ENCODE measurements at places on chromosomes 3 and 15.
A peak's percentile ranks its signal among the peaks of the same experiment; 100 is the strongest.

GRCh38 chr3:112115161-112115739, 17.8 kb downstream of the GCSAM start:
- peaks cover 13% of the 10 kb centered on the region for H3K36me3 ChIP-seq
- H3K4me3 ChIP-seq = no peak overlapping the region
- H3K4me1 ChIP-seq = peaks cover 38% of the 10 kb centered on the region

GRCh38 chr3:141526709-141527108, 39.9 kb downstream of the RASA2 start:
- DNase-seq = no peak
- peaks cover 5% of the 10 kb centered on the region for H3K36me3 ChIP-seq
- H3K4me1 ChIP-seq = peaks cover 67% of the 10 kb centered on the region
- H3K4me3 ChIP-seq = peak overlapping the region; percentile 7

GRCh38 chr3:42213417-42213816, 52.6 kb downstream of the CCK start:
- no peak for DNase-seq
- peaks cover 35% of the 10 kb centered on the region for H3K36me3 ChIP-seq
- no peak overlapping the region for H3K4me3 ChIP-seq

- no peaks in the 10 kb centered on the region for H3K27me3 ChIP-seq
- H3K4me1 ChIP-seq = peaks cover 7% of the 10 kb centered on the region
- no peak overlapping the region for H3K27ac ChIP-seq
Observed at GRCh38 chr3:112793326-112794081, 53.2 kb downstream of the CD200R1L start.

- no peaks in the 10 kb centered on the region for H3K36me3 ChIP-seq
- no peaks in the 10 kb centered on the region for H3K27me3 ChIP-seq
- no peaks in the 10 kb centered on the region for H3K4me1 ChIP-seq
- H3K4me3 ChIP-seq = no peak overlapping the region
- DNase-seq = no peak
- H3K27ac ChIP-seq = no peak overlapping the region
Observed at GRCh38 chr15:67720556-67721175, 104.6 kb upstream of the SKOR1 start.

GRCh38 chr3:158775426-158776410, 26.1 kb upstream of the MFSD1 start:
- H3K4me1 ChIP-seq = peaks cover 26% of the 10 kb centered on the region
- H3K27ac ChIP-seq = no peak overlapping the region
- peaks cover 6% of the 10 kb centered on the region for H3K27me3 ChIP-seq
- no peak for DNase-seq
- peak overlapping the region; percentile 40 for H3K4me3 ChIP-seq

GRCh38 chr15:53658255-53658654, 101.2 kb downstream of the WDR72 start:
- H3K27ac ChIP-seq = no peak overlapping the region
- H3K4me3 ChIP-seq = no peak overlapping the region
- no peaks in the 10 kb centered on the region for H3K36me3 ChIP-seq
- no peaks in the 10 kb centered on the region for H3K4me1 ChIP-seq

GRCh38 chr3:107062310-107062709, 314.9 kb upstream of the CCDC54 start:
- no peaks in the 10 kb centered on the region for H3K36me3 ChIP-seq
- H3K27me3 ChIP-seq = peaks cover 3% of the 10 kb centered on the region
- H3K27ac ChIP-seq = no peak overlapping the region
- H3K4me1 ChIP-seq = peaks cover 24% of the 10 kb centered on the region
- H3K4me3 ChIP-seq = no peak overlapping the region
- no peak for DNase-seq

DNA sequence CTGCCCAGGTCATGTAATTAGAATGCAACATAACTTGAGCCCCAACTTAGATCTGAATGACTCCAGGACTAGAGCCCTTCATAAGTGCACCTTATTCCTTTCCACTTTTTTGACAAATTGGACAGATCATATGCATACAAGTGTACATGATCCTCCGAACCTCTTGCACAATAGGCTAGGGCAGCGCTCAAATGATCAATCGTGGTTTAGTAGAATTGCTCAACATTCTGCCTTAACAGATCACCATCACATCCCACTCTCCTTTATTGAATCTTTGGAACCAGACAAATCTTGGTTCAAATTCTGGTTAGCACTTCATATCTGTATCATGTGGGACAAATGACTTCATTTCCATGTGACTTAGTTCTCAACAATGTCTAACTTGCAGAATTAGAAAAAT, 106.8 kb upstream of the CDIN1 start:
- no peak for DNase-seq
- H3K36me3 ChIP-seq = no peaks in the 10 kb centered on the region
- H3K27me3 ChIP-seq = no peaks in the 10 kb centered on the region
- no peaks in the 10 kb centered on the region for H3K4me1 ChIP-seq
- no peak overlapping the region for H3K4me3 ChIP-seq

DNA sequence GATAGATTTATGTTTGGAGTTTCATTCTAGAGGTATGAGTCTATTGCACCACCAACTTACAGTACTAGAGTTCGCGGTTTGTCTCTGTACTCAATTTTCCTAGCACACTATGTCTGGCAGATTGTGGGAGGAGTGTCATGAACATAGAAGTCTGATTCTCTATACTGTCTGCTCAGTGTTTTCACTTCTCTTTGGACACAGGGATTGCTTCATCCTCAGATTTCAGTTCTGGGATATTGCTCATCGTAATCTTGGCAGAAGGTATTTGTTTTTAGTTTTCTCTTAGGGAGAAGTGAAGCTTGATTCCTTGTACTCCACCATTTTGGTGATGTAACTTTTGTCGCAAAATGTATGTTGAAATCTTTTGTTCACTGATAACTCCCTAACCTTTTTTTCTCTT, 27.8 kb upstream of the AZI2 start:
- H3K36me3 ChIP-seq = no peaks in the 10 kb centered on the region
- H3K4me3 ChIP-seq = no peak overlapping the region
- peaks cover 2% of the 10 kb centered on the region for H3K27me3 ChIP-seq
- no peaks in the 10 kb centered on the region for H3K4me1 ChIP-seq
- no peak overlapping the region for H3K27ac ChIP-seq

DNA sequence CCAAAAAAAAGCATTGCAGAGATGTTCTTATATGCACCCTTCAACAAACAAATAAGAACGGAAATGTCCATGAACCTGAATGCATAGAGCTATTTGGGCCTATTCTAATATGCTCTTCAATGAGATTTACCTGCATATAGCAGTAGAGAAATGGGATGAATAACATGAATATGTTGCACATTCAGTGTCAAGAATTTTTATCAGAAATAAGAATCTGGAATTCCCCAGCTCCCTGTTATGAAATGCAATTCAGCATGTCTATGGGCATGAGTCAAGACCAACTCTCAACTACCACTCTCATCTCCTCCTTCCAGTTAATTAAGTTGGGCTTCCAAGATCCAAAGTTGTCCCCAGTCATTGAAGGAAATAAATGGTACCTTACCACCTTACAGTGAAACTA, 133.7 kb upstream of the ALCAM start:
- H3K27ac ChIP-seq = no peak overlapping the region
- H3K27me3 ChIP-seq = no peaks in the 10 kb centered on the region
- peaks cover 6% of the 10 kb centered on the region for H3K4me1 ChIP-seq
- no peaks in the 10 kb centered on the region for H3K36me3 ChIP-seq
- H3K4me3 ChIP-seq = no peak overlapping the region
- no peak for DNase-seq

DNA sequence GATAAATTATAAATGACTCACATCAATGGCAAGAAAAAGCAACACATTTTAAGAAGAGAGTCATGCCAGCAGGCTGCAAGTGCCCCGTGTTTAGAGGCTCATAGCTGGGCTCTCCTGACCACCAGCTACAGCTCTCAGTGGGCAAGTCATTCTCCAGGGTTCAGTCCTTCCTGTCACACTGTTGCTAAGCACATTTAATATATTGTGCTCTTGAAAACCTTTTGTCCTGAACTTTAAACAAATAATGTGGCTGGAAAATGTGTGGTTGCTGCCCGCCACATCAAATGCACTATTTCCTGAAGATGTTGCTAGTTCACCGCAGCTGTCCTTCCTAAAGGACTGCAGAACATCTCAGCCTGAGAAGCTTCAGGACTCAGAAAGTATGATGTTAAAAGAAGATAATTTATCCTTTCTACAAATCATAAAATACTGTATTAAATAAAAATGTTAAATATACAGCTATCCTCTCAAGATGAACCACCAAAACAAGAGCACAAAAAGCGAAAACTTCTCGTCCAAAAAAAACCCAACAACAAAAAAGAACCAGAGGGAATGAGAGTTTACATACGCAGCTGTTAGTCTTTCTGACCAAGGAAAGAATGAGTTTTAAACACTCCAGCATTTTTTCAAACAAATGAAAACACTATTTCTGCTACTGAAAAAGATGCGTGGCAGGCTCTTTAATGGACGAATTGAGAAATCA, 951 bp downstream of the TARS3 start:
- peak overlapping the region; percentile 40 for H3K27ac ChIP-seq
- H3K27me3 ChIP-seq = peaks cover 4% of the 10 kb centered on the region
- peak overlapping the region; percentile 88 for H3K4me3 ChIP-seq
- no peak for DNase-seq
- H3K36me3 ChIP-seq = peaks cover 7% of the 10 kb centered on the region
- H3K4me1 ChIP-seq = no peaks in the 10 kb centered on the region

DNA sequence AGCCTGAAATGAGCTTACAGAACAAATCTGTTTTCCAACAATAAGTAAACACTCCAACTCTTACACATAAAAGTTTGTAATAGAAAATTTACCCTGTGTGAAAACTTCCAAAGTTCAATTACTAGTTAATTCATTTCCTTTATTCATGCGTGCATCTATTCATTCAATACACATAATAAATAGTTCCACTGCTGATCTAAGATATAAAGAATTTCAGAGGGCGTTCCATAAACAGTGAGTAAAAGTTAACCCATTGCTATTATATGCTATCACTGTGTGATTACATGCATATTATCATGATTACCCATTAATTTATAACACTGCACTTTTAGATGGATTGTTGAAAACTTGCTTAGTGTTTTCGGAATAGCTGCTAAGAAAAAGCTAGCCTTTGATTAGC, 36.2 kb upstream of the CFAP20DC start:
- H3K36me3 ChIP-seq = no peaks in the 10 kb centered on the region
- H3K4me3 ChIP-seq = no peak overlapping the region
- H3K27ac ChIP-seq = no peak overlapping the region
- no peak for DNase-seq

- no peaks in the 10 kb centered on the region for H3K4me1 ChIP-seq
- H3K27me3 ChIP-seq = no peaks in the 10 kb centered on the region
- no peak overlapping the region for H3K4me3 ChIP-seq
- H3K36me3 ChIP-seq = no peaks in the 10 kb centered on the region
- no peak overlapping the region for H3K27ac ChIP-seq
Observed at GRCh38 chr3:134775831-134776230, 19.2 kb upstream of the EPHB1 start.

GRCh38 chr3:1068985-1069384, 23.8 kb upstream of the CNTN6 start:
- H3K4me1 ChIP-seq = no peaks in the 10 kb centered on the region
- no peak for DNase-seq
- no peaks in the 10 kb centered on the region for H3K27me3 ChIP-seq
- H3K4me3 ChIP-seq = no peak overlapping the region
- no peak overlapping the region for H3K27ac ChIP-seq
- H3K36me3 ChIP-seq = no peaks in the 10 kb centered on the region

DNA sequence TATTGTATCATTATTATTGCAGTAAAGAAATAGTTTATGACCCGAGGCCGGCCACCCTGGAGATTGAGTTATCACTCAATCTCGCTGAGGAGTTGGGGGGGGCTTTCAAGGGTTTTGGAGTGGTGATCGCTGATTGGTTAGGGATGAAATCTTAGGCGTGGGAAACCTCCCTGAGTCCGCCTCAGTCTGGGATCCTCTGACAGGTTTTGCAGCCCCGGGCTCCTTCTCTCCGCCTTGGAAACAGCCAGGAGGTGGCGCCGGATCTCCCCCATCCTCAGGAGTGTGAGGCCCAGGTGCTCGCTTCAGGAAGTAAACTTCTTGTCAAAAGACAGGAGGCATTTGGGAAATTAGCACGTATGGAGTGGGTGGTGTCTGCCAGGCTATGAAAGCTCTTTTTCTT, 41.1 kb upstream of the SEC61A1 start:
- peak overlapping the region; percentile 29 for H3K4me3 ChIP-seq
- no peak overlapping the region for H3K27ac ChIP-seq
- H3K27me3 ChIP-seq = no peaks in the 10 kb centered on the region
- H3K4me1 ChIP-seq = peaks cover 4% of the 10 kb centered on the region
- no peaks in the 10 kb centered on the region for H3K36me3 ChIP-seq
